ENCODE measurements at places on chromosomes 4 and X.

- DNase-seq: no peak
These were observed 25.2 kb upstream of the FGFBP2 start for GRCh38 chr4:15988222-15988621.

DNA sequence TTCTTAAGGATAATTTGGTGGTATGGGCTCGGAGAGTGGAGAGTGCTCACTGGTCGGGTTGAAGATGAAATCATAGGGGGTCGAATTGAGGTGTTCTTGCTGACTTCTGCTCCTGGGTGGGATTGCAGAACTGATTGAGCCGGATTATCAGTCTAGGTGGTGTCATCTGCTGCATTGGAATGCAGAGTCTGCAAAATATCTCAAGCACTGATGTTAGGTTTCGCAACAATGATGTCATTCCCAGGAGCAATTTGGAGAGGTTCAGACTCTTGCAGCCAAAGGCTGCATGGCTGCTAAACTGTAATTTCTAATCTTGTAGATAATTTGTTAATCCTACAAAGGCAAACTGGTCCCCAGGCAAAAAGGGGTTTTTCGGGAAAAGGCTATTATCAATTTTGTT lies 67.7 kb downstream of the RHOH start:
- no peak for DNase-seq

GRCh38 chr4:156766846-156767245 lies 204.8 kb downstream of the PDGFC start:
- no peak for DNase-seq

- no peak for DNase-seq
These were observed 242.6 kb downstream of the ANKRD50 start for GRCh38 chr4:124469981-124470380.

- no peak for DNase-seq
These were observed 85.7 kb downstream of the FAM53A start for GRCh38 chr4:1598206-1599025.
